Fibroblast of skin of scalp (primary cell): ENCODE measurements at places on chromosomes 6 and 20.

- peak; percentile 5 for DNase-seq
These were observed 35.0 kb downstream of the HUS1B start for GRCh38 chr6:621931-622330.

- DNase-seq, result peak; percentile 9
These were observed 630.3 kb upstream of the MAN1A1 start for GRCh38 chr6:119979862-119980261.

DNA sequence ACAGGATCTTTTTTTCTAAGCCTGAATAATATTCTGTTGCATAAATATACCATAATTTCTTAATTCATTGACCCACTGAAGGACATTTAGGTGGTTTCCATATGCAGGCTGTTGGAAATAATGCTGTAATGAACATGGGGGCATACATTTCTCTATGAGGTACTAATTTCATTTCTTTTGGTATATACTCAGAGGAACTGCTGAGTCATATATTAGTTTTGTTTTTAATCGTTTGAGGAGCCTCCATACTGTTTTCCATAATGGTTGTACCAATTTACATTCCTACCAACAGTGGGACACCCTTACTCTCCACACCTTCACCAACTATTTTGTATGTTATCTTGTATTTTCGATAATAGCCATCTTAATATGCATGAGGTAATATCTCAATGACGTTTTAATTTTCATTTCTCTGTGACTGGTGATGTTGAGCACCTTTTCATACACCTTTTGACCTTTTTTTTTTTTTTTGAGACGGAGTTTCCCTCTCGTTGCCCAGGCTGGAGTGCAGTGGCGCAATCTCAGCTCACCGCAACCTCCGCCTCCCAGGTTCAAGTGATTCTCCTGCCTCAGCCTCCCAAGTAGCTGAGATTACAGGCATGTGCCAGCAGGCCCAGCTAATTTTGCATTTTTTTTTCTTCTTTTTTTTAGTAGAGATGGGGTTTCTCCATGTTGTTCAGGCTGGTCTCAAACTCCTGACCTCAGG lies 187.4 kb downstream of the RNGTT start:
- DNase-seq, result no peak

DNA sequence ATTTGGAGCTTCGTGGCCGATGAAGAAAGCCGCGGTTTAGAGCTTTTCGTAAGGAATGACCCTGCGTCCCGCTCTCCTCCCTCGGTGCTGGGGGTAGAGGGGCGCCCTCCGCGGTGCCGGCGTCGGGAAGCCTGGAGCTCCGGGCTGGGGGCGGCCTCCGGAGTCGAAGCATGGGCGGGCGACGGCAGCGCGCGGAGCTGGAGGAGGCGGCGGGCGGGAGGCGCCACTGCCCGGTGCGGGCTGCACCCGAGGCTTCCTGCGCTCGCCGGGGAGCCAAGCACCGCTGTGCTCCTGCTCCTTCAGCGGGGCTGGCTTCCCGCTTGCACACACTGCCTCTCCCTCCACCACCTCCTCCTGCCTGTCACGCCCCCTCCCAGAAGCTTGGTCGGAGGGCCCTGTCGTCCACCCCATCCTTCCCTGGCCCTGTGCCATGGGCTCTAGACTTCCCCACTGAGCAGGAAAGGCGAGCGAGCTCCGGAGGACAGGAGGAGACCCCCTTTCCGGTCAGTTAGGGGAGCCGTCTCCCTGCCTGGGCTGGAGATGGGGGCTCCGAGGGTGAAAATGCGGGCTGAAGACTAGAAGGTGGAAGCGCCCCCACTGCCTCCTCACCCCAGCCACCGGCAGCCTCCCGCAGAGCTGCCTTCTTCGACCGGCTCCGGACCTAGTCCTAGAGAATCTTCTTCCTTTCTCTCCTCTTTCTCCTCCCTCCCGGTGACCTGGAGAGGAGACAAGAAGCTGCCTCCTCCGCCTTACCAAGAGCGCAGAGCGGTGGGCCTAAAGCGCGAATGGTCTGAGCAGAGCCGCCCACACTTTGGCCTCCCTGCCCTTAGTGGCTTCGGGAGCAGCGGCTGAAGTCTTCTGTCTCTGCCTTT lies 1.8 kb downstream of the CDH4 start:
- DNase-seq, result no peak

DNA sequence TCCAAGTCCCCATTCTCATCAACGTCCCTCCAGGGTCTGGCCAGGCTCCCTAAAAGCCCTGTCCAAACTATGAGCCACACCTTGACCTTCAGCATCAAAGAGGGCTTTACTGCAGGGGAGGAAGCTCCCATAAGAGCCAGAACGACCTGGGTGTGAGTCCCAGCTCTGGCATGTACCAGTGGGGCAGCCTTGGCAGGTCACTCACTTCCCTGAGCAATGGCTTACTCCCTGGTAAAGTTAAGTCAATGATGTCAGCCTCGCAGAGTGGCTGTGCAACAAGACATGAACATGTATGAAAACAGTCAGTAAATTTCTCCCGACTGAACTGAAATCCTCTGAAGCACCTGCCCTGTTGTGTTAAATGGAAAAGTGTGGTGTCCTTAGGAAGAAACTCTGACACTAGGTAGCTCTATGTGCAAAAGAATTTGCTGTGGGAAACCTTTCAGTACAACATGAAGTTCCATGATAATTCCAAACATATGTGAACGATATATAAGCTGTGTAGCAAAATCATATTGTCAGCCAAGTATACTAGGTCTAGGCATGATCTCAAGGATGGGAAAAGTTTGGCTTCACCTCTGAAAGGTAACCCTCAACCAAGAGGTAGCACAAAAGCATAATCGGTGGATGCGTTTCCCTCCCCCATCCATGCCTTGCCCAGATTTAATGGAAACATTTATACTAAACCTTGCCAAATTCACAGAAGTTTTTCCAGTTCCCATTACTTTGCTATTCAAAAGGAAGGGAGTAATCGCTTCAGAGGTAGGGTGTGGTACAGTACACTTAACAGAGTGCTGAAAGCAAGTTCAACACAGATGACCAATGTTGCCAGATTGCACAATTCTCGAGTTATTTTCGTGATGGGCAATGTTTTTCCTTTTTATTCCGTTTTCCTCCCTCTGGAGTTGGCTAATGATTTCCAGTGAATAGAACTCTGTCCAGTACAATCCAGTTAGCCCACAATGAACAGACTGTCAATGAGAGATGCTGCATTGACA lies 49.0 kb upstream of the RANBP9 start:
- DNase-seq, result peak; percentile 79

GRCh38 chr6:162290846-162291465 lies 436.6 kb downstream of the PRKN start:
- DNase-seq, result no peak

DNA sequence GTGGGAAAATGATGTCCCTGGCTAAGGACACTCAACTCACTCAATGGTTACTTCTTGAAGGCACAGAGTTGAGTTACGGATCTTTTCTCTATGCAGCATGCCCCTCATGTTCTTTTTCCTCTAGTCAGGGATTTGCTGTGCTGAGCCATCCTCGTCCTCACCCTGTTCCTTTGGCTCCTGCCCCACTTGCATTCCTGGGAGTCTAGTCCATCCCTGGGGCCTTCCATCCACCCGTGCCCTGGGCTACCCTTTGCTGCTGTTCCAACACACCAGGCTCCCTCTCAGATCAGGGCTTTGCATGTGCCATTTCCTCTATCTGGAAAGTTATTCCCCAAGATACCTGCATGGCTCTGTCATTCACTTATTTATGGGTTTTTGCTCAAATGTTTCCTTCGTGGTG lies 13.3 kb upstream of the KCNG1 start:
- peak; percentile 74 for DNase-seq

- DNase-seq, result no peak
These were observed 691.7 kb downstream of the GRIK2 start for GRCh38 chr6:102085257-102085656.

DNA sequence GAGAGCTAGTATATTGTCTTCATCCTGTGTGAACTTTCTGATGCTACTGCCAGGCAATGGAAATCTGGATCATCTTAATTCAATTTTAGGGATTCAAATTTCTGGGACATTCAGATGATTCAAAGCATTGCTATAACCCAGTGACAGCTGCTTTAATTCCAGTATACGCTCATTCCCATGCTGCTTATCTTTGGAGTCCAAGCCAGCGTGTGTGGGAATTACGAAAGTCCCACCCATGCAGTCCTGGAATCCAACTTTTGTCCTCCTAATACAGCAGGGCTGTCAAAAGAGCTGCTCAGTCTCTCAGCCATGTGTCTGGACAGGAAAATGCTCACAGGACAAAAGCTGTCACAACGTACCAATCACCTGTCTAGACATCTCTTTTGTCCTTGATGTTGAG lies 219.8 kb downstream of the LAMA2 start:
- peak; percentile 52 for DNase-seq

DNA sequence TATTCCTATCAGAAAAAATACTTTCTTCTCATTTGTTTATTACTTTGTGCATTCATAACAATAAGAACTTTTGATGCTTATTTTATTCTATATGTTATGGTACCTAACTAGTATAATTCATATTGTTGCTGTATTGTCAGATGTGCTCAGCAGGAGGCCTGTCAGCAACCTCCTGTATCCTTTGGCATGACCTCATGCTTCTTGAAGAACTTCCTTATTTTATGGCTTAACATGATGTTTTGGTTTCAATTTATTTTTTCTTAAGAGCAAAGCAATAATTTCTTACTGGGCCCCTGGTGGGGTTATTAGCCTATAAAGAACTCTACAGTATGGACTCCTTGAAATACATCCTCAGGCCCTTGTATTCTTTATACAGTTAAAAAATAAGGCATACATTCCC lies 17.3 kb downstream of the GGTLC1 start:
- DNase-seq, result no peak

DNA sequence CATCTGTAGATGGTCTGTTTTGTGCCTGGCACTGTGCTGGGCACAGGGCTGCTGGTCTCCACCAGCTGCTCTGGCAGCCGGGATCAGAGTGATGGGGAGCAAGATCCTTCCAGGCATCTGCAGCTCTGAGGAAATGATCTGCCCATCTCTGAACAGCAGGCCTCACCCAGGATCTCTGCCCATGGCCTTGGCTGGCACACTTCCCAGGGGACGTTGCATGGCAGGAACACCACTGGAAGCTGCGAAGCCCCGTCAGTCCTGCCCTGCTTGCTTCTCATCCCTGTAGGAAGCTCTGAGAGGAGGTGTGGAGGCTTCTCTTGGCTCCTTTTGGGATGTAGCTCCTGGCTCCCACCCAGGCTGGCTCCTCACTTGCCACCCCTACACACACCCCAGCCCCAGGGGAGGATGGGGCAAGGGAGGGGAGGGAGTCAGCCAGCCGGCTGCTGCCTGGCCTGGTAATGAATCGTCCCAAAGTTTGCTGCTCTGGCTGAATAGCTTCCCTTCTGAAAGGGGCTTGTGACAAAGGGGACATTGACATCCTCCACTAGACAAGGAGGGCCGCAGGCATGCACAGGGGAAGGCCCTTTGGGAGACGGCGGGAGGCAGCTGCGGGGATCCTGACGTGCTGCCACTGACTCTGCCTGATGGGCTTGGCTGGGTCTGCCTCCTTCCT lies 108.9 kb downstream of the VEGFA start:
- DNase-seq, result peak; percentile 45

GRCh38 chr20:2236256-2236655 lies 59.5 kb upstream of the TGM3 start:
- DNase-seq, result no peak

DNA sequence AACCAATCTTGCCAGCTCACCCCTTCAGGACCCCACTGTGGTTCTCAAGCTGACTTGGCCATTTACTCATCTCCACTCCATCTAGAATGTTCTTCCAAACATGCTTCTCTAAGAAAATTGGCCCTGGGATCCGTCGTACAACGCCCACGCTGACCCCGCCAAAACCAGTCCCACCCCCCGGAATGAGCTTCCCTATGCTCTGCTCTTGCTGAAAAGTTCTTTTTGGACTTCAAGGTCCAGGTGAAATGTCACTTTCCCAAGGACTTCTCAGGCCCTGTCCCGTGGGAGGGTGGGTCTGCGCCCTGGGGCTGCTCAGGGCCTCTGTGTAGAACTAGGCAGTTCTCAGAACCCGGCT lies 9.9 kb downstream of the NOL4L start:
- DNase-seq, result no peak

GRCh38 chr20:18289306-18289705 lies 979 bp downstream of the ZNF133 start:
- DNase-seq, result no peak

DNA sequence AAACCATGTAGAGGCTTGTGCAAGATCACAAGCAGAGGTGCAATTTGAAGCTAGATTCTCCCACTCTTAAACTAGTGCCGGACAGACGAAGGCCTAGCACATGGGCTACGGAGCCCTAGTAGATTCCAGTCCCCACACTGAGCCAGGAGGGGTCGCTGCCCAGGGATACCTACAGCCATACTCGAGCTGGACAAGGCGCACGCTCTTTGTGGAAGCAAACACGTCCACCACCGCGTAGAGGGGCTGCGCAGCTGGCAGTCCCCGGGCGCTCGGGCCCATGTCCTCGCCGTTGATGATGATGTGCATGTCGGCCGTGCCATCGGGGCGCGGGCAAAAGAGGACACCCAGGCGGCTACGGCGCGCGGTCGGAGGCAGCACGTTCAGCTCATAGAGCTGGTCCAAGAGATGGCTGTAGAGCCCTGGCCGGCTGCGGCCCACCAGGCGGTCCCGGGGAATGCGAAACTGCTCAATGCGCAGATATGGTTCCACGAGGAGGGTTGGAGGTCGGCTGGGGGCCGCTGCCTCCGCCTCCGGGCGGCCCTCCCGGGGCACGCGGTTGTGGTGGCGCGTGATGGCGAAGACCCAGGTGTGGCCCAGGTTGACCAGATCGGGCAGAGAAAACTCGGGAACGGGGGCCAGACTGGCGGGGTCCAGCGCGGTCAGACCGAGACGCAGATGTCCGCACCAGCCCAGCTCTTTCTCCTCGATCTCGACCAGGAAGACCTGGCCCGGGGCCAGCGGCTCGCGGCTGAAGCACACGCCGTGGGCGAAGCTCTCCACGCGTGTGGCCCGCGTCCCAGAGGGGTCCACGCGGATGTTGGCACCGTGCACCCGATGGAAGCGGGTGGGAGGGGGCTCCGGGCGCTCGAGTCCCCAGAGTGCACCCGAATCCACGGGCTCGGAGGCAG lies 677 bp downstream of the NEURL2 start:
- DNase-seq, result peak; percentile 84

- DNase-seq, result peak; percentile 86
These were observed at the start of gene PEX6 for GRCh38 chr6:42978839-42979522. Gene PEX6 (minus strand): TSS chr6:42979181. CDS start chr6:42979150, 31 bp downstream.

- no peak for DNase-seq
These were observed 23.2 kb upstream of the FAM135A start for GRCh38 chr6:70390067-70390466.

DNA sequence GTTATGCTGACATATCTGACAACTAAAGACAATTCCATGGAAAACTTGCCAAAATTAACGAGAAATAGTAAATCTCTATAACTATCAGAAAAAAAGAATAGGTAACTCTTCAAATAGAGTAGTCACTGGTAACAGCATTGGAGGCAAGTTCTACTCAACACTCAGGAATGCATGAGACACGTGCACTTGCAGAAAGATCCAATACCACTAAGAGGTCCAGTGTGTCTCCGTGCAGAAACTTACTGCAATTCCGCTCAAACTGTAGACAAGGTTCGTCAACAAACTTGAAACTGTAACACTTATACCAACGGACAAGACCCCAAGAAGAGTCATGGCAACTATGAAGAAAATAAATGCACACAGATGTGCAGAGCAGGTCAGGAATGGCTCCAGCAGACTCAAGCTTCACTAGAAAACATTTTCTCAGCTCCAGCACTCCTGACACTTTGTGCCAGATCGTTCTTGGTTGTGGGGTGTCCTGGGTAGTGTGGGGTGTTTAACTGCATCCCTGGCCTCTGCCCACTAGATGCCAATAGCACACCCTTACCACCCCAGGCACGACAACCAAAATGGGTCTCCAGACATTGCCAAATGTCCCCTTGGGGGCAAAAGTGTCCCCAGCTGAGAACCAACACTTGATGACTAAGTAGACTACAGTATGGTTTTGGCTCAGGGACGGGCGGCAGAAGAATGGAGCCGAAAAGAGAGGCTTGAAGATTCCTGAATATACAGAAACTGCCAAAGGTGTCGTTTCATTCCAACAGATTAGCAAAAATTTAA lies 134.8 kb downstream of the DTNBP1 start:
- DNase-seq, result no peak
